HFFc6 (cell line): ENCODE measurements at places on chromosomes 13 and 19.
A peak's percentile ranks its signal among the peaks of the same experiment; 100 is the strongest.

DNA sequence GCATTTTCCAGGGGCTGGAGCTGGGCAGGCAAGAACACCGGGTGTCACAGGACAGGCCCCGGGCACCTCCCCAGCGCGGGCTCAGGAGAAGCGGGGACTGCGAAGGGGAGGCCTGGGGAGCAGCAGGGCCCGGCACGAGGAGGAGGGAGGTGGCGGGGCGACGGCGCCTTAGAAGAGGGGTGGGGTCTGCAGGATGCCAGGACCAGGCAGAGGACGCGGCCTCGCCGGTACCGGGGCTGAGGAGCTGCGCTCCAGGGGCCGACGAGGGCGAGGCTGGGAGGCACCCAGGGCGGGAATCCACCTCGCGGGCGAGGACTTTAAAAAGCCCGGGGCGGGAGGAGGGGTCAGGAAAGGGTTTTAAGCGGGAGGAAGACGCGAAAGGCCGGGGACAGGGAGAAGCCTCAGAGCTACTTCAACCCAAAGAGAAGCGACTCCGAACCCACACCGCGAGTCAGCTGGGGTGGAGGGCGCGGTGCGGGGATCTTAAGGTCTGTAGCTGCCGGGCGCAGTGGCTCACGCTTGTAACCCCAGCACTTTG lies 665 bp downstream of the ZNF347 start:
- no peak for DNase-seq

- peak; percentile 40 for DNase-seq
These were observed 32.3 kb upstream of the FGF9 start for GRCh38 chr13:21638319-21639282.

DNA sequence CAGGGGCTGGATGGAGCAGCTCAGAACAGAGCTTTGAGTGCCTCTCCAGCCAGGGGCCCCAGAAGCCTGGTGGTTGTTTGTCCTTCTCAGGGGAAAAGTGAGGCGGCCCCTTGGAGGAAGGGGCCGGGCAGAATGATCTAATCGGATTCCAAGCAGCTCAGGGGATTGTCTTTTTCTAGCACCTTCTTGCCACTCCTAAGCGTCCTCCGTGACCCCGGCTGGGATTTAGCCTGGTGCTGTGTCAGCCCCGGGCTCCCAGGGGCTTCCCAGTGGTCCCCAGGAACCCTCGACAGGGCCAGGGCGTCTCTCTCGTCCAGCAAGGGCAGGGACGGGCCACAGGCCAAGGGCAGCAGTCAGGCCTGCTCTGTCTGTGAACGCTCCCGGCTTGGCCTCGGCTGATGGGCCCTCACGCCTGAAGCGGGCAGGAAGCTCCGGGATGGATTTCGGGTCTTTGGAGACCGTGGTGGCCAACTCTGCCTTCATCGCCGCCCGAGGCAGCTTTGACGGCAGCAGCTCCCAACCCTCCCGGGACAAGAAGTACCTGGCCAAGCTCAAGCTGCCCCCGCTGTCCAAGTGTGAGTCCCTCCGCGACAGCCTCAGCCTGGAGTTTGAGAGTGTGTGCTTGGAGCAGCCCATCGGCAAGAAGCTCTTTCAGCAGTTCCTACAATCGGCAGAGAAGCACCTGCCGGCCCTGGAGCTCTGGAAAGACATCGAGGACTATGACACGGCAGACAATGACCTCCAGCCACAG lies at the start of gene GRK1:
GRK1 (plus strand) TSS at position 269 of the 751 bp plus-strand sequence; CDS start at position 437, 168 bp downstream.
- no peak for DNase-seq

DNA sequence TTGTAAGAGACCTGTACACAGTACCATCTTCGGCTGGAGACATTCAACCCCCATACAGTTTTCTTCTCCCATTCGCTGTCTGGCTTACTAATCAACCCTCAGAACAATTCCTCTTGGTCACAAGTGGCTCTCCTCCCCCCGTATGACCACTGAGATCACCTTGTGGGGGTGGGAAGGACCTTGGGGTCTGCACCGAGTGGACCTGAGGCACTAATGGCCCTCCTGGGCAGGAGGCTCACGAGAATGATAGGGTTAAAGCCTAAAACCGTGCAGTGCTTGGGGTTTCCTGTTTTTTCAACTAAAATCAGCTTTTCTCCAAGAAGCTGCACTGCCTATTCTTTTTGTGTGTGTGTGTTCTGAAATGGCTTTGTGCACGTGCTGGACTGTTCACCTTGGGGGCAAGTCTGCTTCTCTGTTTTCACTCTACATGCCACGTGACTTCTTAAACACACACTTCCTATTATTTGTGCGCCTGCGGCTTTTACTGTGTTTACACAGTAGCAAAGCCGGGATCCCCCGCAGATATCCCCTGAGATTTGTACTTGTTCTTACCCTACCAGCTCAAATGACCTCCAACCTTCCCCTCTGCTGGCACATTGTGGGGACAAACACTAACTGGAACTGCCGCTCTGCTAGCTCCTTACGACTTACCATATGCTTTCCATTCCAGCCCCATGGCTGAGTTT lies 12.3 kb downstream of the RBM26 start:
- no peak for DNase-seq

- no peak for DNase-seq
These were observed 65.8 kb upstream of the MED4 start for GRCh38 chr13:48160606-48161278.

- no peak for DNase-seq
These were observed 26.4 kb upstream of the SCEL start for GRCh38 chr13:77508959-77509620.

GRCh38 chr19:51129716-51130115 lies 5.0 kb downstream of the SIGLEC9 start:
- no peak for DNase-seq

- no peak for DNase-seq
These were observed 588.1 kb downstream of the GPC6 start for GRCh38 chr13:93814658-93815057.

DNA sequence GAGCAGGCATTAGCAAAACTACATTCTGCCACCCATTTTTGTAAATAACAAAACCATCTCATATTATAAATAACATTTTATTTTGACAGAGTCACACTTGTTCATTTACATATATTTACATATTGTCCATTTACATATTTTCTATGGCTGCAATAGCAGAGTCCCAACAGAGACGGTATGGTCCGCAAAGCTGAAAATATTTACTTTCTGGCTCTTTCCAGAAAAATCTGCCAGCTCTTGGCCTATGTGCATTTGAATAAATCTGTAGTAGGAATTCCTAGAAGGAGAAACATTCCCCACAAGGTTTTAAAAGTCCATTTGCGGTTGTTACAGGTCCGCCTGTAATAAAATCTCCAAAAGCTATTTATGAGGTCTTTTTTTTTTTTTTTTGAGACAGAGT lies 5.7 kb upstream of the TSPAN16 start:
- DNase-seq = no peak

GRCh38 chr19:55451965-55452748 lies 9.1 kb upstream of the SHISA7 start:
- no peak for DNase-seq

DNA sequence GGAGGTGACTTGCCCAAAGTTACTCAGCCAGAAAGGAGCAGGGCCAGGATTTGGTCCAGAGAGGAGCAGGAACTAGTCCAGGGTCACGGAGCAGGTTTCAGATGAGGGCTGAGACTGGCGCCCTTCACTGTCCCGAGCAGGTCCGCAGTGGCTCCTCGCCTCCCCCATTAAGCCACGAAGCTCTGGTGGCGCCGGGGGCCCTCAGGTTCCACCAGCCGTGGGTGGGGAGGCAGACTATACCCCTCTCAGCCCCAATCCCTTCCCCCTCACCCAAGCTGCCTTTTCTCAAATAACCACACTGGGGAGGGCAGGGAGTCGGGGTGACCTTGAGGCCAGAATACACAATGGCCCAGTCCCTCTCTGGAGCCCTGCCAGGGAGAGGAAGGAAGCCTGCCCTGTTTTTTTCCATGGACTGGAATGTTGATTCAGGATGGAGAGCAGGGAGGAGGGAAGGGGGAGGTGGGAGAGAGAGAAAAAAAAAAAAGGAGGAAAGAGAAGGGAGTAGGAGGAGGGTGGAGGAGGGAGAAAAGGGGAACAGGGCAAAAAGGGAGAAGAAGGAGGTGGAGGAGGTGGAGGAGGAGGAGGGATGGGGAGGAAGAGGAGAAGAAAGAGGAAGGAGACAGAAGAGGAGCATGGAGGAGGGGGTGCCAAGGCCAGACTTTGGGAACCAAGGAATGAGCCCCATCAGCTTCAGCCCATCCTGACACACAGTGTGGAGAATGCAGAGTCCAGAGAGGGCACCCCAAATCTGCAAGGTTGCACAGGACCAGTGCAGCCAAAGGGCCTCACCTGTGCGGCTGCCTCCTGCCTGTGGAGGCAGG lies 19.7 kb downstream of the CEACAM16 start:
- DNase-seq = no peak

- DNase-seq = no peak
These were observed 28.2 kb downstream of the ATP8B3 start for GRCh38 chr19:1783874-1784273.

DNA sequence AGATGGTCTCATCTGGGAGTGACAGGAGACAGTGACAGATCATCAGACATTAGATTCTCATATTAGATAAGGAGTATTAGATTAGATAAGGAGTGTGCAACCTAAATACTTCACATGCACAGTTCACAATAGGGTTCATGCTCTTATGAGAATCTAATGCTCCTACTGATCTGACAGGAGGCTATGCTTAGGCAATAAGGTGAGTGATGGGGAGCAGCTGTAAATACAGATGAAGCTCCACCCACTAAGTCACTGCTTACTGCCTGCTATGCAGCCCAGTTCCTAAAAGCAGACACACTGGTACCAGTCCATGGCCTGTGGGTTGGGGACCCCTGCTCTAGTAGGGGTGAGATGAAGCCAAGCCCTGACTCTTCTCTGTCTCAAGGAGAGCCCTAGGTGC lies 10.0 kb upstream of the IGFL3 start:
- DNase-seq = no peak

GRCh38 chr19:574658-575526 lies 2.5 kb downstream of the BSG start:
- DNase-seq = peak; percentile 40
